AG04449 (cell line): ENCODE measurements at places on chromosomes 6 and 20.

- DNase-seq: no peak
These were observed 142.2 kb upstream of the ARID1B start for GRCh38 chr6:156634951-156635371.

- DNase-seq: peak; percentile 24
These were observed 744 bp downstream of the RIOK1 start for GRCh38 chr6:7390226-7390878.

- DNase-seq: no peak
These were observed 226.7 kb downstream of the OTOR start for GRCh38 chr20:16974855-16975162.

DNA sequence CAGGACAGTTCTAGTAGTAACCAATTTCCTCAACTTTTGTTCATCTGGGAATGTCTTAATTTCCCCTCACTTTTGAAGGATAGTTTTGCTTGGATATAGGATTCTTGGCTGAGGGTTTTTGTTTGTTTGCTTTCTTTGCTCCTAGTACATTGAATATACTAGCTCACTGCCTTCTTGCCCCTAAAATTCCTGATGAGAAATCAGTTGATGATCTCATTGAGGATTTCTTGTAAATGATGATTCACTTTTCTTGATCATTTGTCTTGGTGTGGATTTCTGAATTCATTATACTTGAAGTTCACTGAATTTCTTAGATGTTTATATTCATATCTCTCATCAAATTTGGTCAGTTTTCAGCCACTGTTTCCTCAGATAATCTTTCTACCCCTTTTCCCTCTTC lies 49.1 kb upstream of the PRDM1 start:
- no peak for DNase-seq

DNA sequence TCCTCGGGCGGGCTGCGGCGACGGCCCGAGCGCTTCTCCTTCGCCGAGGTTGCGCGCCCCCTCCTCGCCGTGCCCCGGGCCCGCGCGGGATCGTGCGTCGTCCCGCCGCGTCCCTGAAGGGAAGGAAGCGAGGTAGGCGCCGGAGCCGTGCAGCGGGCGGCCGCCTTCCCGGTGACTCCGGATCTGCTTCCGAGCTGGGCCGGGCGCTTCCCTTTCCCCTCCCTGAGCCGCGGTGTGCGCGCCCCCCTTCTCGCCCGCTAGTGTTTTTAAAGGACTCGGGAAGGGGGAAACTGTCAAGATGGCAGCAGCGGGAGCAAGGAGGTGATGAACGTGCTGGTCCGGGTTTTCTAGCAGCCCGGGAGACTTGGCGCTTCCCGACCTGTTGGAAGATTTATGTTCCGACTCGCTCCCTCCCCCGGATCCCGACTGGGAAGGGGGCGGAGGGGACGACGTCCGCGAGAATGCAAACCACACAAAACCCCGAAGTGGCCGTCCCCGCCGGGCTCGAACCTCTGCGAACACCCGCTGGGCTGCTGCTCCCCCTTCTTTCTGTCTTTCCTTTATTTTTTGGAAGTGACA lies 744 bp upstream of the FOXO3 start:
- no peak for DNase-seq
